ENCODE measurements at places on chromosomes 3 and 15.
A peak's percentile ranks its signal among the peaks of the same experiment; 100 is the strongest.

DNA sequence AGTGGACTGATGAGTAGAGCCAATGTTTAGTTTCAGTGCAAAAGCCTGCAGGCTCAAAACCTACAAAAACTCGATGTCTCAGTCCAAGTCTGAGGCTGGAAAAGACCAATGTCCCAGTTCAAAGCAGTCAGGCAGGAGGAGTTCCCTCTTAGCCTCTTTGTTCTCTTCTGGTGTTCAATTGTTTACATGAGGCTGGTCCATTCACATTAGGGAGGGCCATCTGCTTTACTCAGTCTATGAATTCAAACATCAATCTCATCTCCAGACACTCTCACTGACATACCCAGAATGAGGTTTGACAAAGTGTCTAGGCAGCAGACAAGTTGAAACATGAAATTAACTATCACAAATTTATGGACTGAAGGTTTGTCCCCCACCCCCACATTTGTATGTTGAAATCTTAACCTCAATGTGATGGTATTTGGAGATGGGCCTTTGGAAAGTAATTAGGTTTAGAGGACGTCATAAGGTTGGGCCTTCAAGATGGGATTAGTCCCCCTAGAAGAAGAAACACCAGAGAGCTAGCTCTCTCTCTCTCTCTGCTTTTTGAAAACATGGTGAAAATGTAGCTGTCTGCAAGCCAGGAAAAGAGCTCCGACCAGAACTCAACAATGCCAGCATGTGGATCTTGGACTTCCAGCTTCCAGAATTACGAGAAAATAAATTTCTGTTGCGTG, 438.5 kb upstream of the RGMA start:
- DNase-seq, result no peak

GRCh38 chr3:42550250-42550649, 31.5 kb downstream of the SEC22C start:
- DNase-seq, result no peak

DNA sequence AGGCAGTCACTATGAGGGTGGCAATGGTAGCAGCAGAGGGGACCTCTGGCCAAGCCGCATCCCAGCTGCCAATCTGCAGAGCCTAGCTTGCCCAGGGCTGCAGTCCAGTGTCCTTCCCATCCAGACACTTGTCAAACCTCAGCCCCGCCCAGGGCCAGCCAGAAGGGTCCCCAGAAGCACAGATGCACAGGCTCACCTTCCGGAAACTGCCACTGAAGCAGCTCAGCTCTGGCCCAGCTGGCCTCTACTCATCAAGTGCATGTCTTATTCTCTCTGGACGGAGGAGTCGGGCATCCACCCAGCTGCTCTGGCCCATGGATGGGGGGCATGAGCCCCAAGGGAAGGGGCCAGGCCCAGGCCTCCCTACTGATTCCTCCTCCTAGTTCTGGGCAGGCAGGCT, 69.2 kb downstream of the DNAJB8 start:
- no peak for DNase-seq

- peak; percentile 23 for DNase-seq
Measured at GRCh38 chr3:55885721-55886120, 398.6 kb upstream of the WNT5A start.

DNA sequence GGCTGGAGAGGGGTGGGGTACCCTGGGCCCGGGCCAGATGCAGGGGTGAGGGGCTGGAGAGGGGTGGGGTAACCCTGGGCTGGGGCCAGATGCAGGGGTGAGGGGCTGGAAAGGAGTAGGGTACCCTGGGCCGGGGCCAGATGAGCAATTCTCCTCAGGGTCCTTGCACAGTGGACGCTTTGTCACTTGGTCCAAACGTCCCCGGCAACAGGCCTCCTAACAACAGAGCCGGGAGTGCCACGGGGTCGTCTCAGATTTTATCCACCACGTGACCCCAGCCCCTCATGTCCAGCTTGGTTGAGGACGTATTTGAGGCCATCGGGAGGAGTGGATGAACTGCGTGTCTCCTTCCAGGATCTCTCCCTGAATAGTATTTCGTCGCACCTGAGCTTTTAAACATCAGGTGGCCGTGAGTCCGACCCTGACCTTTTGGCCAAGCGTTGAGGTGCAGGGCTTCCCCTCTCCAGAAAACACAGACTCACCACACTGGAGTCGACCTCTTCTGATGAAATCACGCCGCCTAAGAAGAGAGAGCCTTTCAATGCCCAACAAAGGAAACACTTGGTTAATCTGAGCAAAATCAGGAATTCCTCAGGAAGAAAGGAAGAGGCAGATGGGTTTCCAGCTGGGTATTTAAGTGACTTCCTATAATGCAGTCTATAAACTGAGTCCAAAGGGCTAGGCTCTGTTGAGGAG, 12.8 kb upstream of the LRRC15 start:
- DNase-seq, result no peak

DNA sequence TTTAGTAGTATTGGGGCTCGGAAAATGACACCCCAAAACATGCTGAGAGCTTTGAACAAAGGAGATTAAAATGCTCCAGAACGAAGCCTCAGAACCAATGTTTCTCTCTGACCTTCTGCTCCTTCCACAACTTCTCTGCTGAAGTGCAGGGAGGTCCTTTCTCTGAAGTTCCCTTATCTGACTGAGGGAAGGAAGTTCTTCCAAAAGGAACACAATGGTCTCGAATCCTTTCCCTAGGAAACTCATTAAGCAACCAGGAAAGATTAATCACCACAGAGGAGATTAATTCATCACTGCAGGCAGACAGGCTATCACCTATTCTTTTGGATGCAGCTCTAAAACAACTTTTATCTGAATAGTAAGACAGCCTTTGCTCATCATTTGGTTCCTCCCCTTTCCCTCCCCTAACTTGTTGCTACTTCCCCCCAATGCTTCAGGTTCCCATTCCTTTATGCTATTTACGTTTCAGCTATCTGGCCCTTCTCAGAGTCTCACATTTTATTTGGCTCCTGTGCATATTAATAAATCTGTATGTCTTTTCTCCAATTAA, 18.2 kb upstream of the WDR49 start:
- no peak for DNase-seq

- no peak for DNase-seq
Measured at GRCh38 chr3:182412066-182412465, 381.2 kb upstream of the ATP11B start.

DNA sequence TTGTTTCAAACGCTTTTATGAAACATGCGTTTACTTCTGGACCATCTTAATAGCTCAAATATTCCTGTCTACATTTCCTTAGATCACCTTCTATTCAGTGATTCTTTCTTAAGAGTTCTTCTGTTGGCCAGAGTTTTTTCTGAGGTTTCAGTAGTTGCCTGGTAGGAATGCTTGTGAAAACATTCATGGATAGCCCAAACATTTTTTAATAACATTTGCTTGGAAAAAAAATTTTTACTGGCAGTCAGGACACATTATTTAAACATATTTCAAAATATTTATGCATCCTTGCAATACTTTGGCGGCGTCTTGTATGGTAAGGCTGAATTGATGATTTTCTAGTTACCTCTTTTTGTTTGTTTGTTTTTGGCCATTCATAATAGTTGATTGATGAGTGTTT, 47.4 kb upstream of the ZBTB20 start:
- DNase-seq, result no peak
